ENCODE measurements at places on chromosomes 1 and 21. TPM values are rescaled to one million over a fixed set of nuclear protein-coding genes. Genes with fewer than 3 reads are reported as not detected.

Gene ACTN2
- 2.2 TPM for total RNA-seq

Gene HEYL
- 5.6 TPM for total RNA-seq

DNA sequence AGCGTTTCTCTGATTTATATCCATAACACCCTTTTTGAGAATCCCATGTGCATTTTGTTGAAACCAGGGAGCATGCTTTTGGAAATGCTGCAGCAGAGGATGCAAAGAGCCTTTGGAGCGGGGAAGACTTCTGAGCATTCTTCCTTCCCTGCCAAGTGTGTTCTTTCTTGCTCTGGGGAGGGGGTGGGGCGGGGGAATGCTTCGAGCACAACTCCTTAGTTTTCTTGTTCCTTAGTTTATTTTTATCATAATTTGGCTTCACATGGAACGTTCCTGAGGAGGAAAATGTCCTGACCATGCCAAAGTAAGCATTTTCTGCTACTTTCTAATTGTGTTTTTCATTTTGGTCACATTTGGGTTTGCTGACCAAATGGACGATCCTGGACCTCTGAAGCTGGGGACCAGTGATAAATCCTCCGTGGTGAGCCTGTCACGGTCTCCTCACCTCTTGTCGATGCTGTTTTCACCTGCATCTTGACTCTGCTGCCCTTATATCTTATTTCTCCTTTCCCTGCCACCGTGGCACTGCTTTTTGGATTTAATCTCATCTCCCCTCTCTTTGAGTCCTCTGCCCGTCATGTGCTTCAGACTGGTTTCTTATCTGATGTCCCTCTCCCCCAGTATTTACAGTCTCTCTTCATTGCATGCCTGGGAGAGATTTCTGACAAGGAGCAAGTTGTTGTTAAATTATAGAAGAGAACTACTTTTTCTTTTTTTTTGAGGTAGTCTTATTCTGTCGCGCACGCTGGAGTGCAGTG is 2.4 kb downstream of the CTPS1 start:
- H3K27ac ChIP-seq: peak overlapping the region; percentile 6
- peaks cover 16% of the 10 kb centered on the region for H3K36me3 ChIP-seq
- no peak for DNase-seq
- peak overlapping the region; percentile 19 for H3K4me3 ChIP-seq

DNA sequence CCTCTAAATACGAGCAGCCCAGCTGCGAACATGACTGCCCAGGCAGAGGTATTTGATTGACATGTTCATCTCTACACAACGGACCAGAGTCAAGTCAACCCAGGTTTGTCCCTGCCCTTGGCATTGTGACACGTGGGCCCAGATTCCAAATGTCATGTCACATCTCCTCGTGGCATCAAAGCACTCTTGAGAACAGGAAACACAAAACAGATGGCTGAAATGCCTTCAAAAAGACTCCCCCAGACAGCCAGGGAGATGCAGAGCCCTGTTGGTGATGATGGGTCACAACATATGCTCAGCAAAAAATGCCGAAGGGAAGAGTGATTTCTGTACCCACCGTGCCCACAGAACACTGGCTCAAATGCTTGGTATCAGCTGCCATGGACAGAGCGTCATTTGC is 337.8 kb upstream of the DAB1 start:
- no peak overlapping the region for H3K27ac ChIP-seq
- H3K36me3 ChIP-seq: no peaks in the 10 kb centered on the region
- peaks cover 6% of the 10 kb centered on the region for H3K27me3 ChIP-seq
- no peaks in the 10 kb centered on the region for H3K4me1 ChIP-seq
- no peak for DNase-seq

DNA sequence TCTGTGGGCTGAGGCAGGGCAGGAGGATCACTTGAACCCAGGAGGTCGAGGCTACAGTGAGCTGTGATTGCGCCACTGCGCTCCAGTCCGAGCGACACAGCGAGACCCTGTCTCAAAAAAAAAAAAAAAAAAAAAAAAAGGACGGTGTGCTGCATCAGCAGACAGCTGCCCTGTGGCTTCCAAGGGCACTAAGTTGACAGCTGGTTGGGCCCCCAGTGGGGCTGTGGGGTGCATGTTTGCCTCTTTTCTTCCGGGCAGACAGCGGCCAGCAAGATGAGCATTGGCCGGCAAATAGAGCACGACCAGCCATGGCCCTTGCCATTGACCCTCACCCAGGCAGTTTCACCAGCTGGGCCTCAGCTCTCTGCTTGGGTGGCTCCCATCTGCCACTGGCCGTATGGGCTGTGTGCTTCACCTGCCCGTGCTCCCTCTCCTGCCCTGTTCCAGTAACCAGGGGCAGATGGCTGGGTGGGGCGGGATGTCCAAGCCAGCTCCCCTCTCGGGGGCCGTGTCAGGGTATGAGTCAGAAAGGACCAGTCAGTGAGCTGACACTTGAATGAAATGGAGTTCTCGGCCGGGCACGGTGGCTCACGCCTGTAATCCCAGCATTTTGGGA is 12.3 kb upstream of the SLC25A34 start:
- H3K36me3 ChIP-seq: peaks cover 13% of the 10 kb centered on the region
- no peak overlapping the region for H3K27ac ChIP-seq
- H3K4me3 ChIP-seq: no peak overlapping the region
- no peaks in the 10 kb centered on the region for H3K27me3 ChIP-seq
- DNase-seq: no peak

- H3K36me3 ChIP-seq: peaks cover 7% of the 10 kb centered on the region
- no peak overlapping the region for H3K4me3 ChIP-seq
- H3K27me3 ChIP-seq: no peaks in the 10 kb centered on the region
- DNase-seq: no peak
- peaks cover 10% of the 10 kb centered on the region for H3K4me1 ChIP-seq
Measured at GRCh38 chr1:150484861-150485260, 2.4 kb upstream of the TARS2 start.

GRCh38 chr1:192592981-192593708 is 17.6 kb downstream of the RGS1 start:
- H3K4me1 ChIP-seq: no peaks in the 10 kb centered on the region
- H3K36me3 ChIP-seq: no peaks in the 10 kb centered on the region
- H3K27me3 ChIP-seq: no peaks in the 10 kb centered on the region
- H3K27ac ChIP-seq: no peak overlapping the region

DNA sequence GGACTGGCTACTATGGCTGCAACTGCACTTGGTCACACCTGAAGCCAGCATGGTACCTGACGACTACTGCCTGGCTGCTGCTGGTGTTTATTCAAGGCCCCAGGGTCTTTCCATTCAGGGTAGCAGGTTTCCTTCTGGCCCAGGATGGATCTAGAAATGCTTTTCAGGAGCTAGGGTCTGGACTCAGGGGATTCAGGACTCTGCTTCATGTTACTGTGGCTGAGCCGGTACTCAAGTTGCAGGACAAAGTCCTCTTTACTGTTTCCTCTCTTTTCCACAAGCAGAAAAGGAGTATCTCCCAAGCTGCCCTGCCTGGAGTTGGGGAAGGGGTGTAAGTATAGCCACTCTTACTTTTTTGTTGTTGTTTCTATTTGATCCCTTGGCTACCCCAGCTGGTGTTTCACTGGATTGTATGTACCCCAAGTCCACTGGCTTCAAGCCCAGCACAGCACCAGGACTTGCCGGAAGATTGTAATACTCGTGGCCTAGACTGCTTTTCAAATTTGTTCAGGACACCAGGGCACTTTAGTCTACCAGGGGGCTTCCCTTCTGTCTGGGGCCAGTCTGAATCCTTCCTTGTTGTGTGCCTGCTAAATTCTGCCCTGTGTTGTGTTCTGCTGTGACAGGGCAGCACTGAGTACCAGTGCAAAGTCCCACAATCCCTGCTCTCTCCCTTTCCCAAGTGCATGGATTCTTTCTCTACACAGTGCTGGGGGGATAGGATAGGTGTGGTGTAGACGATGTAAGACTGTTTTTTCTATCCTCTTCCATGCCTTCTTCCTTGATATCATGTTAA is 248.5 kb downstream of the GPR52 start:
- H3K27ac ChIP-seq: no peak overlapping the region
- H3K36me3 ChIP-seq: peaks cover 2% of the 10 kb centered on the region
- no peaks in the 10 kb centered on the region for H3K27me3 ChIP-seq
- no peak for DNase-seq

- H3K4me3 ChIP-seq: no peak overlapping the region
- no peak for DNase-seq
- no peaks in the 10 kb centered on the region for H3K27me3 ChIP-seq
- H3K36me3 ChIP-seq: peaks cover 2% of the 10 kb centered on the region
- no peak overlapping the region for H3K27ac ChIP-seq
Measured at GRCh38 chr21:29909571-29909970, 30.2 kb downstream of the GRIK1 start.

GRCh38 chr1:53328541-53329499 is 950 bp upstream of the LRP8 start:
- H3K4me1 ChIP-seq: peaks cover 24% of the 10 kb centered on the region
- DNase-seq: no peak
- peak overlapping the region; percentile 89 for H3K4me3 ChIP-seq

DNA sequence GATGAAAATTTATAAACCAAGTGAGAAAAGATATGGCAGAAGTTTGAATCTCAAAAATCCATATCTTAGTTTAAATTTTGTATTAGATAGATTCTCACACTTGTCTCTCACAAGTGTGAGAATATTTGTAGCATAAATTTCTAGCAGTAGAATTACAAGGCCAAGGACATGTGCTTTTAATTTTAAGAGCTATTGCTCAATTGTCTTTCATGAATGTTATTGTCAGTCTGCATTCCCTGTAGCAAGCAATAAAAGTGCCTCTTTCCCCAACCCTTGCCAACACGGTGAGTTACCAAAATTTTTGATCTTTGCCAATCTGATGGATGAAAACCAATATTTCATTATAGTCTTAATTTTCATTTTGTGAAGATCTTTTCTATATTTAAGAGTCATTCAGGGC is 64.0 kb downstream of the CTH start:
- no peaks in the 10 kb centered on the region for H3K27me3 ChIP-seq
- peaks cover 4% of the 10 kb centered on the region for H3K4me1 ChIP-seq
- DNase-seq: no peak
- no peak overlapping the region for H3K27ac ChIP-seq
- no peaks in the 10 kb centered on the region for H3K36me3 ChIP-seq

- no peaks in the 10 kb centered on the region for H3K4me1 ChIP-seq
- no peak overlapping the region for H3K4me3 ChIP-seq
- no peaks in the 10 kb centered on the region for H3K36me3 ChIP-seq
- no peak overlapping the region for H3K27ac ChIP-seq
Measured at GRCh38 chr21:44349416-44349846, 4.0 kb upstream of the TRPM2 start.

DNA sequence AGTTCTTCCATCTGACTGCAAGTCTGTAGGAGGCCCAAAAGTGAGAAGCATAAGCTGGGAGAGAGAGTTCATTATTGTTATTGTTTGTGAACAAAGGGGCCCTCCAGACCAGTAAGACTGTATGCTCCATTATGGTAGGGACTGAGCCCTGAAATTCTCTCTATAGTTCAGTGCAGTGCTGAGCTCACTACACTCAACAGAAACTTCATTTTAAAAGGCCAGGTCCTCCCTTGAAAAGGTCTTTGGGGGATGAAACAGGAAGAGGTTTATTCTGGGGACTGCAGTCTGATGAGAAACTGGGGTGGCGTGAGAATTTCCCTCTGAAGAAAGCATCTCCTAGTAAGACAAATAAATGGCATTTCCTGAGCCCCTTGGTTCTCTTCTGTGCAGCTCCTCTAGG is 5.5 kb upstream of the GATAD2B start:
- no peaks in the 10 kb centered on the region for H3K27me3 ChIP-seq
- no peak overlapping the region for H3K27ac ChIP-seq
- DNase-seq: no peak
- peaks cover 5% of the 10 kb centered on the region for H3K4me1 ChIP-seq

DNA sequence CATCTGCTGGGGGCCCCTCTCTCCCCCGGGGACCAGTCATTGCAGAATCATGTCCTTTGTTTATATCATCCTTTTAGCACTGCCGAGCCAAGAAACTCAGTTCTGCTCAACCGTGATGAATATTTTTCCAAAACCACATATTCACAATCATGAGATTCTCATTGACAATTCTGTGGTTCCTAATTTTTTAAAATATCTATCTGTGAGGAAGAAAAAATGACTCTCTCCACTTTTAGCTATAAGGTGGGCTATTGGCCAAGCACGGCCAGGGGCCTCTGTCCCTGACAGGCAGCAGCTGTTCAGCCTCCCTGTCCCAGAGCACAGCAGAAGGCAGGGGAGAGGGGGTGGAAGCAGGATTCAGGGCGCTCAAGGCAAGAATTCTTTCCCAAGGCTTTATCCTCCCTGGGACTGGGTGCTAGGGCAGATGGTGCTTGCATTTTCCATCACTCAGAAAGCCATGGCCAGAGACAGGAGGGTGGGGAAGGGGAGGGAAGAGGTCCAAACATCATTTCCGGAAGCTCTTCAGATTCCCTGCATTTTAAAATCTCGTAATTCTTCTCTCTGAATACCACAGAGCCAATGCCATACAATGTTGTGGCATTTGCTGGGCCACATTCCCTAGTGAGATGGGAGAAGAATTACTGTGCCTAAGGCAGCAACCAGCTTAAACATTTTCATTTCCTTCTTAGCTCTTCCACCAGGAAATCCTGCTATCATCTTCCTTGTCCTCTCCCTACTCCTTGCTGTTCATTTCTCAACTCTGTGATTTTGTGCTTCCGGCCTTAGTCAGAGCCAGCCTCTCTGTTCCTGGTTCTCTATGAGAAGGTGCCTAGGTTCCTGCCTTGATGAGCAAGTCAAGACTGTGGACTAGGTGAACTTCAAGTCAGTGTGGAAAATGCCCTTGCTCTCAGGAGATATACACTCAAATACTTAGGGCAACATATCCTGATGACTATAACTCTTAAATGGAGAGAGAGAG is 60.3 kb downstream of the KCNJ6 start:
- peaks cover 3% of the 10 kb centered on the region for H3K27me3 ChIP-seq
- no peak overlapping the region for H3K27ac ChIP-seq
- no peaks in the 10 kb centered on the region for H3K36me3 ChIP-seq
- DNase-seq: no peak

DNA sequence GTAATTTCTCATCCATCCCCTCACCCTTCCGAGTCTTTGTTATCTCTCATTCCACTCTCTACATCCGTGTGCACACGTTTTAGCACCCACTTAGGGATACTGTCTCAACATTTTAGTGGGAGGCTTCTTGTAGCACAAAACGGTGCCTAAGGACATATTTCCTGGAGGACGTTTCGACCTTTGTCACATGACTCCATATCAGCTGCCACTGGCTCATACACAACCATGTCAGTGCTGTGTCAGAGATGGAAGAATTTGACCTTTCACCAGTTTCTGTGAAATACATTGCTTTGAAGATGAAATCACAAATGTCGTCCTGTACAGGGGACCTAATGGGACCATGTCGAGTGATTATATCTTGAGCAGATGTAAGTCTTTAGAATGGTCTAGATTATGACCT is 15.6 kb downstream of the B3GALT5 start:
- peaks cover 3% of the 10 kb centered on the region for H3K4me1 ChIP-seq
- no peaks in the 10 kb centered on the region for H3K27me3 ChIP-seq
- H3K27ac ChIP-seq: no peak overlapping the region
- DNase-seq: no peak
- H3K4me3 ChIP-seq: no peak overlapping the region
- H3K36me3 ChIP-seq: peaks cover 41% of the 10 kb centered on the region

All from mesothelial cell of epicardium (in vitro differentiated cells).